ENCODE measurements at places on chromosomes 4 and X. TPM values are rescaled to one million over a fixed set of nuclear protein-coding genes. Genes with fewer than 3 reads are reported as not detected.

Gene HERC6
- 4.8 TPM for total RNA-seq

Gene BLOC1S4
- 10.0 TPM for total RNA-seq

Gene PASD1
- not detected for total RNA-seq

Gene ASB12
- total RNA-seq, result not detected

Gene NPY2R
- not detected for total RNA-seq

Gene PIN4
- total RNA-seq, result 9.5 TPM

Gene MAGEC3
- total RNA-seq, result not detected

Gene MAP7D2
- total RNA-seq, result 0.09 TPM

Gene AKAP14
- not detected for total RNA-seq

Gene CXCL13
- not detected for total RNA-seq

Gene ATP2B3
- under 0.01 TPM for total RNA-seq

Gene CLIC2
- 11.3 TPM for total RNA-seq

Gene ZNF630
- total RNA-seq, result 1.4 TPM

Gene SPACA5
- not detected for total RNA-seq

Gene GRID2
- total RNA-seq, result not detected

Gene H2BW2
- total RNA-seq, result not detected

Gene ZCCHC18
- total RNA-seq, result 0.98 TPM

Gene SLC25A14
- 7.6 TPM for total RNA-seq

Gene P2RY8
- total RNA-seq, result 0.26 TPM

Gene CCKAR
- total RNA-seq, result not detected

Gene TCEAL1
- total RNA-seq, result 26.8 TPM

Gene LINC00632
- total RNA-seq, result 0.09 TPM

Gene ACSL1
- total RNA-seq, result 12.5 TPM

Gene TSPAN6
- total RNA-seq, result 127 TPM

Gene MGARP
- total RNA-seq, result not detected

Gene MID2
- 32.5 TPM for total RNA-seq

Gene MAGEB2
- not detected for total RNA-seq

Gene CT47B1
- total RNA-seq, result not detected

Gene SH3RF1
- total RNA-seq, result 7.0 TPM

Gene ETDB
- not detected for total RNA-seq

Gene RAB39B
- total RNA-seq, result 0.52 TPM

Gene LRIT3
- total RNA-seq, result not detected

Gene CXCL9
- total RNA-seq, result not detected

Gene DUSP21
- not detected for total RNA-seq

Gene ART3
- not detected for total RNA-seq

Gene AMBN
- total RNA-seq, result not detected

Gene CCNB3
- total RNA-seq, result 0.43 TPM

Gene SHOX
- total RNA-seq, result under 0.01 TPM

Gene TMEM150C
- 8.3 TPM for total RNA-seq

Gene MAML3
- 3.6 TPM for total RNA-seq

Gene TLR10
- not detected for total RNA-seq

Gene LGI2
- under 0.01 TPM for total RNA-seq

Gene BANK1
- not detected for total RNA-seq

Gene POU4F2
- total RNA-seq, result not detected

Gene CSTF2
- total RNA-seq, result 8.3 TPM

Gene VGLL1
- not detected for total RNA-seq

Gene GAGE12F
- not detected for total RNA-seq

Gene JCHAIN
- total RNA-seq, result not detected

Gene C1QTNF7
- not detected for total RNA-seq

Gene NALF2
- 0.17 TPM for total RNA-seq

Gene TTC29
- not detected for total RNA-seq

Measured in dermis lymphatic vessel endothelial cell (primary cell).